ENCODE measurements at places on chromosomes 3 and 15.

GRCh38 chr3:186108106-186108940, 566 bp downstream of the ETV5 start:
- peak; percentile 58 for DNase-seq

DNA sequence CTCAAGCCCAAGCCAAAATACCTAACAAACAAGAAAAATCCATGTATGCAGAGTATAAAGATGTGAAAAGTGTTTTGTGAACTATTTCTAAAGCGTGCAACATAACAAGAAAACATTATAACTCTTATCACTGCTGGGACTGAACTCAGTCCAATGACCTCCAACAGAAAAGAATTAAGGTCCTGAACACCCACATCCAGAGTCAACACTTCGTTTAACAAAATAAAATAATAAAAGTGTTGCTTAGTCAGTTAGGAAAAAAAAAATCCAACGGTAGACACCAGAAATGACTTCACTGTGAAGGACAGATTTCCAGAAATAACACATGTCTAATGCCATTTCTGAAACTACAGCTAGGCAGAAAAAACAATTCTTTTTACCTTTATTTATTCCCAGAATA, 28.0 kb downstream of the MB21D2 start:
- no peak for DNase-seq

GRCh38 chr15:42826251-42826890, 89.4 kb upstream of the CDAN1 start:
- DNase-seq: no peak

DNA sequence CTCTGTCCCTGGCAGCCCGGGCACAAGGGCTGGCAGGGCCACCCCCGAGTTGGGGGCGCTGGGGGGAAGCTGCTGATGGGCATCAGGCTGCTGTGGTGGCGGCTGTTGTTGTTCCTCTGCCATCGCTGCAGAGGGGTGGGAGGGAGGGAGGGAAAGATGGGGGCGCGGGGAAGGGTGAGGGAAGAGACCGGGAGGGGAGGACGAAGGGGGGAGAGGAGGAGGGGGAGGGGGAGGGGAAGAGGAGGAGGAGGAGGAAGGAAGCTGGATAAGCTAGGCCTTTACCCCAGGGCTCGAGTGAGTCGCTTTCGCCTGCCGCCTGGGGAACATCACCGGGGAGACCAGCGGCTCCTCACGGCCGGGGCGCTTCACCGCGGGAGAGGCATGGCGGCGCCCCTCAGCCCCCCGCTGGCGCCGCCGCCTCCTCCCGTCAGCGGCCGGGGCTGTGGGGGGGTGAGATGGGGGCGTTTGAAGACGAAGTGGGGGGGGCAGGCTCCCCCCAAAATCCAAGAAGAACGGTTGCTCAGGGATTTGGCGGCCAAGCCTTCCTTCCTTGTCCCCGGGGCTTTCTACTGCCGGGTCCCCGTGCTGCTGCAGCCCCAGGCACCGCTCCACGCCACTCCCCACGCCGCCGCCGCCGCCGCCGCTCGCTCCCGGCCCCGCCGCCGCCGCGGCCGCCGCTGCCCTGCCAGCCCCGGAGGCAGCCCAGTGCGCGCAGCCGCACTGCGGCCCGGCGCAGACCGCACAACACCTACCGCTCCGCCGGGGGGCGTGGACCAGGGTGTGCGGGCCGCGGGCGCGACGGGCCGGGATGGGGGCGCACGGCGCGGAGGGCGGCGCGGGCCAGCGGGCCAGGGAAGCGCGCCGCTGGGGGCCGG, at the start of gene RFX7:
Gene RFX7, minus strand, starts transcription at position 717 of the 875 bp plus-strand sequence. Its CDS starts 594 bp downstream, at position 123.
- peak; percentile 94 for DNase-seq

DNA sequence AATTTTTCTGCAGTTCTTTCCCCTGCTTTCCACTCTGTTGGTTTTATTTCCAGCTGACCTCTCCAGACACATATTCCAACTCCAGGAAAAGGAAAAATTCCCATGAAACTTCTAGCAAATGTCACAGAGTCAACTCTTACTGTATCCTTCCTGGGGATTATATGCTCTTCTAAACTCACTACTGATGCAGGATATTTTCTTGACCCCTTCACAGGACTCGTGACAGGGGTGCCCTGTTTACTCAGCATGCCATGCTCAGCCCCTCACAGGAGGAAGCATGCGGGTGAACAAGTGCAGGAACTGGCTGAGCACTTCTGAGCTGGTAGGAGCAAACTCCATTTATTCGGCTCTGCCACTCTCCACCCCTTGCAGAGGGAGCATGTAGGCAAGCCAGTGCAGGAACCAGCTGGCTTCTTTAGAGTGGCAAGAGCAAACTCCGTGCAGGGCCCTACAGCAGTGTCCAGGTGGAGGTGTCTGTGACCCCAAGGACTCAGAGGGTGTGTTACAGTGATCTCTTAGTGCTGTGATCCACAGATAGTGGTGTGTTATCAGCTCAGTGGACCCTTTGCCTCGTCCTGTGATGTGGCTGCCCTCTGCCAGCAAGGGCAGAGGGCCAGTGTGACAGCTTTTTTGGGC, 413.6 kb upstream of the GRM7 start:
- no peak for DNase-seq

DNA sequence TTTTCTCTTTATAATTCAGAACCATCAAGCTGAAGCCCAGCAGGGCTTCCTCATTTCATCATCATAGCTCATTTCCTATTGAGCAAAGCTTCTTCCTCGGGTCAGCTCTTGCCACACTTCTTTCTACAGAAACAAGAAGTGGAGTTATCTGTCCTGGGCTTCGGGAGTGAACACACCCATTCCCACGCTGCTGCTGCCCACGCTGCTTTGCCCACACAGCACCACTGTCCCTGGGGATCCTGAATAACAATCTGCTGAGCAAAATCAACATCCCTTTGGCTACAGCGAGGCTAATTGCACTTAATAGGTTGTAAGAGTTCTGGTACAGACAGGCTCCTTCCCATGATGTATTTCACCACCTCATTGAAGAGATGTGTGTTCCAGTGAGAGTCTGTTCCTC, 23.7 kb downstream of the CEP19 start:
- peak; percentile 87 for DNase-seq

GRCh38 chr15:62060896-62061280, 641 bp upstream of the VPS13C start:
- DNase-seq: no peak

GRCh38 chr3:34856081-34856947, 783.0 kb upstream of the ARPP21 start:
- DNase-seq: no peak

DNA sequence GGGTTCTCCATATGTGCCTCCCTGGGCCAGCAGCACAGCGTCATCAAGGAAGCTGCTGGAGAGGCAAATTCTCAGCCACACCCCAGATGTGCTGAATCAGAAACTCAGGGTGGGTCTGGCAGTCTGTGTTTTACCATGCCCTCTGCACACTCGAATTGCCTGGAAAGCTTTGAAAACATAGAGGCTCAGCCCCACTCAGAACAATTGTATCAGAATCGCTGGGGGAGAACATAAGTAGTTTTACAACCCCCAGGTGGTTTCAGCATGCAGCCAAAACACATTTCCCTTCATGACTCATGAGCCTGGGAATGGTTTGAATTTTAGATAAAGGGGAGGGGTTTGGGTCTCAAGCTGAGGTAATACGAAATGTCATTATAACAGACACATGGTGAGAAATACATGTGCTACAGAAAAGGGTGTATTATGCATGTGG, 9.6 kb downstream of the TGM4 start:
- peak; percentile 82 for DNase-seq

- DNase-seq: no peak
These were observed 19.0 kb downstream of the ANP32A start for GRCh38 chr15:68801572-68802148.

- no peak for DNase-seq
These were observed 92.6 kb downstream of the CHDH start for GRCh38 chr3:53753518-53754183.

GRCh38 chr3:4895838-4896237, 83.4 kb upstream of the BHLHE40 start:
- peak; percentile 54 for DNase-seq

GRCh38 chr3:172553526-172554252, 30.5 kb upstream of the TNFSF10 start:
- DNase-seq: no peak

DNA sequence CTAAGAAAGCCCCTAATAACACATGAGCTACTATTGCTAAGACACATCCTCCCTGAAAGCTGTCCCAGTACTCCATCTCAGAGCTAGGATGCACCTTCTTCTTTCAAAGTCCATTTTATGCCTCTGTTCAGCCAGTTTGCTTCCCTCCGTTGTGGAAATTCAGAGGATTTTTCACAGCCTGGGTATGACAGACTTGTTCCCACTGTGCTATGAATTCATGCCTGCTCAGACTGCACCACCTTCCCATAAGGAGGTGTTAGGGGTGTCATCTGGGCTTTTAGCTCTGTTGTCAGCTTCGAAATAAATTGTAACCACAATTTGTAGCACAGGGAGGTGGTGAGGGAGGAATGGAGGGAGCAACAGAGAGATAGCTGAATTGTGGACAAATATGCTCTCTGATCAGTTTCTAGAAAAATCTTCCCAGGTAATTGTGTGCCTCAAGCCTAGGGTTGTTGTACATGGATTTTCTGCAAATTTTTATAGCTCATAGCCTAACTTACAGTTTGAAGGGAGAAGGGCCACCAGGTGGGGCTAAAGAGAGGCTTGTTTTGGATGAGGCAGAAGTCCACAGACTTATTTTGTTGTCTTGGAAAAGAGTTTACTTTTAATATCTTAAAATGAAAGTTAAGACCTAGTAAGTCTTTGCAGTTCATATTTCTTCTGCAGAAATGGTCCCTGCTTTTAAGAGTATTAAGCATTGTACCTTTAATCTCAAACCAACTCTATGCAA, 462.0 kb downstream of the PDCD6IP start:
- peak; percentile 35 for DNase-seq

DNA sequence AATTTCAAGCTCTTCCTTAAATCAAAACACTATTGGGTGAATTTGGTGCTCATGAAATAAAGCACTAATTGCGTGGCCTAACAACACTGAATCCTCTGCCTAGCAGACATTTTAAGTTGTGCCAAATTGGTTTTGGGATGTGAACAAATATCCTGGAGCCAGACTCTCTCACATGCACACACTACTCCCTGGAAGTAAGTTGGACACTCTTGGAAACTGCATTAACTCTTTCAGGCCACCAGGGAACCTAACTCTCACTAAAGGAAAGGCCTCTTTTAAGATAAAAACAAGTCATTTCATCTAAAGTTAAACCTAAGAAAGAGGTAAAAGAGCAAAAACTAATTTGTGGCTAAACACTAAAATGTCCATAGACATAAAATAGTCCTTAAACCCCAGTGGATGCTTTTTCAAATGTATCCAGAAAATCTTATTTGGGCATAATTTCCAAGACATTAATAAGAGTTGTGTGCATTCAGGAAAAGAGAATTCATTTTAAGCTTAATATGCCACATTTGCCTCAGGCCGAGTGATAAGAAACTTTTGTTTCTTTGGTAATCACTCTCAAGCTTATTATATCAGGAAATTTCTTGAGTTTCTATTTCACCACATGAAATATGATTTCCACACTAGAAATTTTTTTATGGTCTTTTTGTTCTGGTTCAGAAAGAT, 61.8 kb downstream of the ZBTB20 start:
- DNase-seq: peak; percentile 25

DNA sequence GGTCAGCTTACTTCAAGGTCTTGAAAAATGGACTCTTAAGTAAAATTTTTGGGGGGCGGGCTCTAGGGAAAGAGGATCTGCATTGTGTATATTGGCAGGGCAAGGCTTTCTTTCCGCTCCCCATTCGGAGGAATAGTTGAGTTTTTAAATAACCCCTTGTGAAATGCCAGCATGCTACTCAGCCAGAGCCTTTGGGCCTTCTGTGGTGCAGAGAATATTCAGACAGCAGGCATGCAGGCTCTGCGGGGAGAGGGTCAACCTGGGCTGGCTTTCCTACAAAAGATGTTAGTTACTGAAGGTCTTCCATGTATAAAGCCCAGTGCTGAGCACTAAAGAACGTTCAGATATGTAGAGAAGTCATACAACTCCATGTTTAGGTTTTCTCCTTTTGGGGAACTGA, 40.6 kb downstream of the ADAMTSL3 start:
- DNase-seq: no peak

- peak; percentile 88 for DNase-seq
These were observed 1.9 kb downstream of the AEN start for GRCh38 chr15:88623061-88623460.

DNA sequence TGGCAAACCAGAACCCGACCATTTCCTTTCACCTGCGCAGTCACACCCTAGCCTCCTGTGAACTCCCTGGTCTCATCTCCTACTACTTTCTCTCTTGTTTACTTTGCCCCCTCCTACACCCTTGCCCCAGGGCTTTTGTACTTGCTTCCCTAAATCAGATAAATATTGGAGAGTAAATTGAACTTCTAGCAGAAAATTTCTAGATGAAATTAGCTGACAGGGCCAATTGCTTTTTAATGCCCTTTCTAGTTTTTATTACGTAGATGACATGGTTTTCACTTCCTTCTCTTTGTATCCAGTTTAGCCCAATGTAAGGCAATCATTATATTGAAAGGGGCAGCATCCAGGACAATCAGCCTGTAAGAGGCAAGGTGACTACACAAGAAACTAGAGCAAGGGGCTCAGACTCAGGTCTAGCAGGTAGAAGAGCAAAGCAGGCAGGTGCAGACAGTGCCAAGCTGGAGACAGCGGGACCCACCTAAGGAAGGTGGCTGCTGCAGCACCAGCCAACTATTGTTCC, 56.2 kb upstream of the TOPAZ1 start:
- DNase-seq: no peak

DNA sequence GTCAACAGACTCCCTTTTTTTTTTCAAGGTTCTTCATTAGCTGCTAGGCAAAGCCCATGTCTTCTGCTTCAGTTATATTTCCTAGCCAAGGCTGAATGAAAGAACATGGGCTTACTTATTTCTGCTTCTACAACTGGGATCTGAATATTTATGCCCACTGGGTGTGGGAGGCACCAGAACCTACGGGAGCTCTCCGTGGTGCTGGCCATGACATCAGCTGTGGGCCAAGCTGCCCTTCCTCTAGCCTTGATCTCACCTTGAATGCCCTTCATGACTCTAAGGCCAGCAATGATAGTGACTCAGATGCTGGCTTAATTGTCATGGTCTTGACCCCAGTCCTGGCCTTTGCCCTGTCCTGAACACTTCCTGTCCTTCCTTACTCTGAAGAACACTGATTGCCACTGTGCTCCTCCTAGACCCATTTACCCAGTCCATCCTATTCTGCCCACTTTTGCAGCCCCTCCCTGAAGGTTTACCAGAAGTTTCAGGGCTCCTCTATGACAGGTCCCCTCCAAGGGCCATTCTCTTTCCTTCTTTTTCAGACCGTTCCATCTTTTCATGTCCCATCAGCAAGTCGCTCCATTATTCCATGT, 32.8 kb upstream of the PRR20G start:
- DNase-seq: no peak

Measured in AG20443 (cell line).